ENCODE measurements at places on chromosomes 12 and 14. TPM values are rescaled to one million over a fixed set of nuclear protein-coding genes. Genes with fewer than 3 reads are reported as not detected.

Gene HIP1R
- total RNA-seq: 84.2 TPM

Gene NFATC4
- 18.7 TPM for total RNA-seq

Gene RNASE7
- total RNA-seq: 0.48 TPM

Gene LMNTD1
- total RNA-seq: not detected

Gene TBK1
- total RNA-seq: 21.0 TPM

Gene PELI2
- 4.8 TPM for total RNA-seq

- DNase-seq: no peak
- H3K4me1 ChIP-seq: peaks cover 75% of the 10 kb centered on the region
- no peaks in the 10 kb centered on the region for H3K36me3 ChIP-seq
- no peaks in the 10 kb centered on the region for H3K27me3 ChIP-seq
These were observed 17.4 kb upstream of the CACNA2D4 start for GRCh38 chr12:1935700-1936378.

DNA sequence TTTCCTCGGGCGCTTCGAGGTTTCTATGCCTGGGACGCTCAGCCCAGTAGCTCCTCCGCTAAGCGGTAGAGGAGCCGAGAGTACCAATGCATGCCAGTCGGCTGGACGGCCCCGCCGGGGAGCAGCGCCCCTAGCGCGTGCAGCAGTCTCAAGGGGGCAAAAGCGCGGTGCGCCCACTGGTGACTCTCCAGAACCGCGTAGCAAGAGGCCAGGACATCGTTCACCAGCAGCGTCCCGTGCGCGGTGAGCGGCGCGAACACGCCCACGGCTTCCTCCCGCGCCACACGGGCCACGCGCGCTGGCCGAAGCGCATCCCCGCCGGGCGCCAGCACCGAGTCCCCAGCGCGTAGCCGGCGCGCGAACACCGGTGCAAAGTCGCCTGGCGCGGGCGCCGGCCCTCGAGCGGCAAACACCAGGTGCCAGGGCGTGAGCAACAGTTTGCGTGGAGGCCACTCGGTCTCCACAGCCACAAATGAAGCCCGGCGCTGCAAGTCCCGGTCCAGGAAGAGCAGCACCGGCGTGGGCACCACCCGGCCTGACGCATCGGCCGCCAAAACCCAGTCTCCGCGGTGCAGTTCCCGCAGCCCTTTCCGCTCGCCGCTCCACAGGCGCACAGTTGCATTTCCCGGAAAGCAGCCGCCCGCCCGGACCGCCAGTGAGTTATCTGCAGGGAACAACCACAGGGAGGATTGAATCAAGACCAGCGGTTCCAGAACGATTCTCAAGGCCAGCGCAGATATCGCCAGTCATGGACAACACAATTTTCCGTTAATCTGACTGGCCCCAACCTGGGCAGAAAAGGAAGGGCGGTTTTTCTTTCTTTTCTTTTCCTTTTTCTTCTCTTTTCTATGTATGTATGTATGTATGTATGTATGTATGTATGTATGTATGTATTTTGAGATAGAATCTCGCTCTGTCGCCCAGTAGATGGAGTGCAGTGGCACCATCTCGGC is 4.5 kb downstream of the DHH start:
- peaks cover 67% of the 10 kb centered on the region for H3K27me3 ChIP-seq
- peaks cover 55% of the 10 kb centered on the region for H3K4me1 ChIP-seq
- no peak overlapping the region for H3K27ac ChIP-seq
- no peak for DNase-seq

GRCh38 chr12:76874491-76875190 is 4.2 kb downstream of the CSRP2 start:
- peaks cover 35% of the 10 kb centered on the region for H3K27me3 ChIP-seq
- no peak overlapping the region for H3K4me3 ChIP-seq
- DNase-seq: no peak

DNA sequence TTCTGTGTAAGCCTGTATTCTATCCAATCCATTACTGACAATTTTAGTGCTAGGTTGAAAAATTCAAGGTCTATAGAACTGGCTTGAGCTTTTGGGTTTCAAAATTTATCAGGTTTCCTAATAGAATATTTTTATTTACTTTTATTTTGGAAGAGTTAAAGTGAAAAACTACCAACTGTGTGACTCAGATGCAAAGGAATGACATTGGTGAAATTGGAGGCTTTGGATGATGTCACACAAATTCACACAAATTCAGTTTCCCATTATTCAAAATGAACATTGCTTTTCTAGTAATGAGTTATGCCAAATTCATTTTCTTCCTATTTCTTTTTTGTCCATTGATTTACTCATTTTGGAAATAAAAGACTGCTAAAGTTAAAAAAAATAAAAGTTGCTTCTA is 186.9 kb downstream of the ALX1 start:
- no peaks in the 10 kb centered on the region for H3K36me3 ChIP-seq
- no peak overlapping the region for H3K27ac ChIP-seq
- no peak overlapping the region for H3K4me3 ChIP-seq
- no peak for DNase-seq

DNA sequence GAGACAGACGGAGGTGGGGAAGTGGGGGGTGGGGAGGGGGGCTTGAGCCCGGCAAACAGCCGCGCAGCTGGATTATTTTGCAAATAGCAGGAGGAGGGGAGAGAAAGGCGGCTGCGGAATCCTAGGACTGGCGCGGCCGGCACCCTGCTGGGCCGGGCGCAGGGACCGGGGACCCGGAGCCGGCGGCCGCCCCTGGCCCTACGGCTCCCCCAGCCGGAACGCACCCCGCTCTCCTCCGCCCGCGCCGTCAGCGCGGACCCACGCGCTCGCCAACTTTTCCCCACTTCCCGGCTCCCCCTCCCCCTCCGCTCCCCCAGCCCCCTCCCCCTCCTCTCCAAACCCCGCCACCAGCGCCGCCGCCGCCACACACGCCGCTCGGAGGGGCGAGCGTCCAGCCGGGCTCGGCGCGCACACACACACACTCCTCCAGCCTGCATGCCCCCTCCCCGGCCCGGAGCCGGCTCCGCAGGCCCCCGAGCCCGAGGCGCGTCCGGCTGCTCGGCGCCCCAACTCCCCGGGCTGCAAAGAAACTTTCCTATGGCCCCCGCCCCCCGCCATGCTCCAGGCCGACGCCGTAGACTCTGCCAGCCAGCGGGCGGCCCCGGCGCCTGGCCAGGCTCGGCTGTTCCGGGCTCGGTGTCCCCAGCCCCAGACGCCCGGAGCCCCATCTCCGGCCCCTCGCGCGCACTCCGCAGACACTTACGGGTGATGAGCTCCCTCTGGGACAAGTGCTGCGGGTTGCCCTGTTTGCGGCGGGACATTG is 1.4 kb downstream of the BCL11B start:
- no peak for DNase-seq
- H3K4me3 ChIP-seq: peak overlapping the region; percentile 67
- peaks cover 81% of the 10 kb centered on the region for H3K27me3 ChIP-seq
- no peaks in the 10 kb centered on the region for H3K36me3 ChIP-seq
- peaks cover 44% of the 10 kb centered on the region for H3K4me1 ChIP-seq
- H3K27ac ChIP-seq: peak overlapping the region; percentile 67

DNA sequence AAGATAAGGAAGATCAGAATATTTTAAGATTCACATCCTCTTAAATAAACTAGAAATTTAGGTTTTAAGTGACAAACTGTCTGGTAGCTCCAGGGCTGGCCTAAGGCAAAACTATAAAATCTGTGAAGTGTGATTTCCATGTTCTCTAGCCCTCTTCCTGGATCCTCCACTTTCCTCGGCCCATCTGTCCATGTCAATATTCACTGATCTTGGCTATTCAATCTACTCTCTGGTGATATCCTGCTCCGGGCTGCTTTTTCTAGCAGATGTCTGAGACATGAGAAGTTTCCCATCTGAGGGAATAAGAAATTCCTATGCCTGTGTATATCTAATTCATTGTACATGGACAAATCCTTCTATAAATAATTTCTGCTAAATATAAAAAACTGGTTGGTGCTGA is 500.4 kb downstream of the GALC start:
- H3K36me3 ChIP-seq: no peaks in the 10 kb centered on the region
- H3K27ac ChIP-seq: no peak overlapping the region
- no peak for DNase-seq
- no peaks in the 10 kb centered on the region for H3K27me3 ChIP-seq

DNA sequence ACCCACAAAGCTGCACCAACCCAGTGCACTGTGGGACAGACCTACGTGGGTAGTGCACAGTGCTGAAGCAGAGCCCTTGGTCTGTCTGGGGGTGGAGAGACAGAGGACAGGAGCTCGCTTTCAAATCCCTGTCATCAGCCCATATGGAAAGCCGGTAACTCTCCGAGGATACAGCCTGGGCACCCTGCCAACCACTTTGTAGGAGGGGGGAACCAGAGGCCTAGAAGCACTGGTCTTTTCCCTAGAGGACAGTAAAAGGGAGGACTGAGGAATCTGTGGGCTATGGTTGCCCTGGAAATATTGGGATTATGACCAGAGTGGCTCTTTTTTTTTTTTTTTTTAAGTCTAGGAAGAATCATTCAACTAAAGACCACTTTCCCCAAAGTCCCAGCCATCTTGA is 74.3 kb downstream of the MAP3K9 start:
- no peak overlapping the region for H3K27ac ChIP-seq
- H3K4me1 ChIP-seq: no peaks in the 10 kb centered on the region
- no peak overlapping the region for H3K4me3 ChIP-seq
- no peak for DNase-seq
- no peaks in the 10 kb centered on the region for H3K27me3 ChIP-seq

DNA sequence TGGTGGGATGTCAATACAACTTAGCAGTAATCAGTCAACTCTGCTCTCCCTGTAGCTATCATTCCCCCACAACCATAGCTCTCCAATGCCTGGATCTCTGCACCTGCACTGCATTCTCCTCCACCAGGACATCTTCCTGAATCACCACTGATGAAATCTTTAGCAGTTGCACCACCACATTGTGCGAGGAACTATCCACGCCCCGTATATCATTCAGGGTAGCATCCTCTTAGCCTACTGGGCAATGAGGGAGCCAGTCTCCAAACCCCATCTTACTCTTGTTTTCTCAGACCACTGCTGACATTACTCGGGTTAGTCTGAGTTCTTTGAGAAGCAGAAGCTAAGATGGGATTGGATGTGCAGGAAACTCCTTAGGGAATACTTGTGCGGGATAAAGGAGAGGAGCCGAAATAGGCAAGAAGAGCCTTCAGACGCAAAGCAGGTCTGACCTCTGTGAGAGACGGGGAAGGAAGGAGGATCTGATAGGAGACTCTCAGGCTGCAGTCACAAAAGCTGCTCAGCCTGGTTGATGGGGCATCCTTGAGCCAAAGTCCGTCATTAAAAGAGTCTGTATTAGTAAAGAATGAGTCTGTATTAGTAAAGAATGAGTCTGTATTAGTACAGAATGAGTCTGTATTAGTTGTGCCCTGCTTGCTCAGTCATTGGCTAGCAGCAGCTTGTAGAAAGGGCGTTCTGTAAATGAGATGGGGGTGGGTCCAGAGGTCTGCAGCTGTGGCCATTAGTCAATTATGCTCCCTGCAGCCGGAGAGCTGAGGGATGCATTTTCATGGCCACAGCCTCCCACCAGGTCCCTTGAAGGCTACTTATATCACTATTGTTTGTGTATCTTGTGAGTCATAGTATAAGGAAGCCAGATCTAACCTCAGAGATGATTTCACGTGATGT is 49.6 kb upstream of the RASSF3 start:
- H3K4me1 ChIP-seq: no peaks in the 10 kb centered on the region
- DNase-seq: no peak
- H3K36me3 ChIP-seq: no peaks in the 10 kb centered on the region
- H3K27me3 ChIP-seq: no peaks in the 10 kb centered on the region

GRCh38 chr14:65804439-65805112 is 392.0 kb downstream of the FUT8 start:
- no peak overlapping the region for H3K4me3 ChIP-seq
- H3K27ac ChIP-seq: no peak overlapping the region
- no peaks in the 10 kb centered on the region for H3K36me3 ChIP-seq
- no peaks in the 10 kb centered on the region for H3K27me3 ChIP-seq
- DNase-seq: no peak

DNA sequence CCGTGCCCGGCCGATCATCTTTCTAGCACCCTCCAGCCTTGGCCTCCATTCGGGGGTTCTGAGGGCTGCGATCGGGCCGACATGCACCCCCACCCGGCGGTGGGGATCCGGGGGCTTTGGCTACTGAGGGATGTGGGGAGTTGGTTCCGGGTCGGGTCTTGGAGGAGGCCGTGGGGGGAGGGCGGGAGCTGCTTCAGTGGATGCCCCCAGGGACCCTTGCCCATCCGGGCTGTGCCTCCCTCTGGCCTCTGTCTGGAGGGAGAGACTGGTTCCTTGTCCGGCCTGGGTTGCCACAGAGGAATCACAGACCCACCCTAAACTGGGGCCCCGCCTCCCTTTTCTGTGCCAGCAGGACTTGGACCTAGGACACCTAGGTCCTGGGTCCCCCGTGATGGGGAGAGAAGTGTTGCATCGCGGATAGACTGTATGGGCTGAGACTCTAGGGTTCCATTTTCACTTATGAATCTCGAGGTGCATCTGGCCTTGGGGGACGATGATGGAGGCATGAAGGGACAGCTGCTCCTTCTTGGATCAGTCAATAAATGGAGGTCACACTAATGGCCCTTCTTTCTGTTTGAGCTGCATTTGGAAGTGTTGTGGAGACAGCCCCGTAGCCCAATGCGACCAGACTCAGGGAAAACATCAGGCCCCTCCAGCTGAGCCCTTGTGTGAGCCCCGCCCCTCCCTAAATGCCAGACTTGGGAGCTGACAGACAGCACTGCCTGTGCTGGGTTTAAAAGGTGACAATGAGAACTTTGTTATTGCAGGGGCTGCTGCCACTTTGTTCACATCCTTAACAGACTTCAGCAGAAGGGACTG is 577 bp downstream of the DTX3 start:
- H3K36me3 ChIP-seq: peaks cover 18% of the 10 kb centered on the region
- DNase-seq: peak; percentile 44
- peaks cover 26% of the 10 kb centered on the region for H3K27me3 ChIP-seq
- H3K27ac ChIP-seq: peak overlapping the region; percentile 95
- H3K4me3 ChIP-seq: peak overlapping the region; percentile 54
- peaks cover 35% of the 10 kb centered on the region for H3K4me1 ChIP-seq

All from transverse colon (tissue), 4 donors.